ENCODE measurements at places on chromosomes 3 and 15.

- DNase-seq, result no peak
These were observed 123.9 kb downstream of the RSRC1 start for GRCh38 chr3:158233791-158234190.

- no peak for DNase-seq
These were observed 24.3 kb downstream of the PGPEP1L start for GRCh38 chr15:98983334-98983733.

GRCh38 chr15:76338486-76339304, 2.1 kb downstream of the ISL2 start:
- DNase-seq, result no peak

GRCh38 chr3:72496051-72496670, 352.1 kb downstream of the SHQ1 start:
- DNase-seq, result no peak

GRCh38 chr3:73813291-73813690, 188.6 kb upstream of the PDZRN3 start:
- no peak for DNase-seq

- DNase-seq, result no peak
These were observed 93.1 kb upstream of the SAMMSON start for GRCh38 chr3:69906351-69906966.

- DNase-seq, result no peak
These were observed 119.8 kb upstream of the TLE3 start for GRCh38 chr15:70217226-70218160.

GRCh38 chr3:47961036-47961435, 55.2 kb downstream of the MAP4 start:
- no peak for DNase-seq

DNA sequence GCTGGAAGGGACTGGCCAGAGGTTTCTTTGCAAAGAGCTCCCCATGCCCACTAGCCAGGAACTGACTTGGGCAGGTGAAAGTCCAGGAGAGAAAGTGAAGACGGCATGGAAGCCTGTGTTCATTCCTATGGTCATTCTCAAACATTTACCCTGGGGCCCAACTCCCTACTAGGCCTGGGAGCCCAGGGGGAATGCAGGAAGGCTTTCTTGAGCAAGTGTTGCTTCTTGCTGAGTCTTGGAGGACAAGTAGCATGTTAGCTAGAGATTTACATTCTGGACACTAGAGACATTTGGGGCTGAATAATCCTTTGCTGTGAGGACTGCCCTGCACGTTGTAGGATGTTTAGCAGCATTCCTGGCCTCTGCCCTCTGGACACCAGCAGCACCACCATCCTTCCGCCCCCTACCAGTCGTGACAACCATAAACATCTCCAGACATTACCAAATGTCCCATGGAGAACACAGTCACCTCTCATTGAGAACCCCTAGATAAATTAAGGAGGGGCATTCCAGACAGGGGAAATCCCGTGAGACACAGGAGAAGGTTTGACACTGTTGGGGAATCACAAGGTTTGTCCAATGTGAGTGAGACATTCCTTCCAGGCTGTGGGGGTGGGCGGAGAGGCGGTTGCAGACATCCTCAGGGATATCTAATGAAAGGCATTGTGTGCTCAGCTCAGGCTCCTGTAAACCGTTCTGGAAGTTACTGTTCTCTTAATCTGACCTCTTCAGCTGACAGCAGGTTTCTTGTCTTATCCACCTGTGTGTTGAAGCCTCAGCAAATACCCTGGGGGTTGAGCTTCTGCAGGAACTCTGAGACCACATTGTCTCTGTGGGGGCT, 236.2 kb downstream of the TLE3 start:
- no peak for DNase-seq

DNA sequence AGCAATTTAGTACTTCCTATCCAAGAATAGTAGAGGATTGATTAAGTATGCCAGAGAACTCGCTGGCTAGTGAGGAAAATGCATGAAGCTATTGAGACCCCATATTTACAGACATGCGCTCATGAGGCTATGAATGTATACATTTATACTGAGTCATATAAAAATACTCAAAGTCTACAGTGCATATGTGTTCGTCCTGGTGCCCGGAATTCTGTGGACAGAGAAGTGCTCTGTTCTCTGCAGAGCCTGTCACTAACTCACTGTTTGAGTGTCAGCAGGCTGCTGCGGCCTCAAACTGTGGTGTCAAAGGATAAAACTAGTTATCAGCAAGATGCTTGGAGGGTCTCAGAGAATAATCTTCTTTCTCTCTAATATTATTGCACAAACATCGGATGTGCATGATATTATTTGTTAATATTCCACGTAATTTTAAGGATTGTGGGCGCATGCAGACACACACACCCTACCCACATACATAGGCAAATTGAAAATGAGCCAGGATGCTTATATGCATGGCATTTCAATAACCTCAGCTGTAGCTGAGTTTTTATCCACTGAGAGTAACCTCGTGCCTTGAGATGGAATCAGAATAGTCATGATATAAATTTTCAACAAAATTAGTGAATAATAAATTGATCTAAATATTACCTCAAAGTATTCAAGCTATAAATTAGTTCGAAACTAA, 50.0 kb upstream of the TSC22D2 start:
- DNase-seq, result no peak

GRCh38 chr3:149095487-149095886, 9.2 kb upstream of the HLTF start:
- DNase-seq, result no peak

DNA sequence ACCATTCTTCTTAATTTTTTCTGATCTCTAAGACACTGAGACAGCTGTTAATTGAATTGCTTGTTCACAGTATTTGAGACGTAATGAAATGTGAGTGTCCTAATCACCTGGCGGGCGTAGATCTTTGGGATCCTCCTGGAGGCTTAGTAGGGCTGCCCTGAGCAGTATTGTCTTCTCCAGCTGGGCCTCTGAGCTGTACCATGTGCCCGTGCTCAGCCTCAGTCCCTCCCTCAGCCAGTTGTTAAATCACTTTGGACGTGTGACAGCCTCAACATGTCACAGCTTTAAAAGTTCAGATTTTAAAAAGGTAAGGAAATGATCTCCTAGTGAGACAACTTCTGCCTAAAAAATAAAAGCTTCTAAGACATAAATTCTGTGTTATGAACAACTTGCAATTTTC, 35.5 kb downstream of the IGF1R start:
- DNase-seq, result no peak

GRCh38 chr3:42442640-42443039, 32.2 kb upstream of the LYZL4 start:
- DNase-seq, result no peak

DNA sequence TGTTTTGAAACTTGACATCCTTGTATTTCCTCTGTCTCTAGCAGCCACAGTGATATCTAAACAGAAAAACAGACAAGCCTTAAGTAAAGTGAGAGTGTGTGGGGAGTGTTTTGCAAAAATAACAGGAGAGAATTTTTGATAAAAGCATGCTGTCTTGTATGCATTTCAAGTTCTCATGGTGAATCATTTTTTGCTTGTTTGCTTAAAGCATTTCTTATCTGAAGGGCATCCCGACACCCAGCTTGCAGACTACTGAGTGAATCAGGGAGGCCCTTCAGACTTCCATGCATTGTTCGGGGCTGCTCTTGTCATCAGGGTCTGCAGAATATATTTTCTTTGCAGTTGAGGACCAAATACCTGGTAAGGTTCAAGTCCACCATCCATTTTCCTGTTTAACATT, 8.5 kb downstream of the CGNL1 start:
- no peak for DNase-seq

- DNase-seq, result no peak
These were observed 183.2 kb downstream of the FNDC3B start for GRCh38 chr3:172222478-172223071.

DNA sequence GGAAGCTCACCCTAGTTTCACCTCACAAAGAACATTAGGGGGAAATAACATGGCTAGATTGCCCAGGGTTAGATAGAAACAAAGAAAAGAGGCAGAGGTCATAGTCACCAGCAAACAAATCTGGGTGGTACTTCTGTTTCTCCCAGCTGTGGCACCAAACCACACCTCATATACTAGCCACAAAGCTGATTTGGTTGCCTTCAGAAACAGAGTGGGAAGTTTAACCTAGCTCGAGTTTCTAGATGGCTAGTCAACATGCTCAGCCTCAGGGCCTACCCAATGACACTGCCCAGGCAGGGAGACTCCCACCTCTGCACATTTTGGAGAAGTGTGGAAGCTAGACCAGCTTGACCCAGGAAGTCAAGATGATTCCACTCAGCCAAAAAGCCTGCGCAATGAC, 174.2 kb downstream of the GABRB3 start:
- DNase-seq, result no peak

DNA sequence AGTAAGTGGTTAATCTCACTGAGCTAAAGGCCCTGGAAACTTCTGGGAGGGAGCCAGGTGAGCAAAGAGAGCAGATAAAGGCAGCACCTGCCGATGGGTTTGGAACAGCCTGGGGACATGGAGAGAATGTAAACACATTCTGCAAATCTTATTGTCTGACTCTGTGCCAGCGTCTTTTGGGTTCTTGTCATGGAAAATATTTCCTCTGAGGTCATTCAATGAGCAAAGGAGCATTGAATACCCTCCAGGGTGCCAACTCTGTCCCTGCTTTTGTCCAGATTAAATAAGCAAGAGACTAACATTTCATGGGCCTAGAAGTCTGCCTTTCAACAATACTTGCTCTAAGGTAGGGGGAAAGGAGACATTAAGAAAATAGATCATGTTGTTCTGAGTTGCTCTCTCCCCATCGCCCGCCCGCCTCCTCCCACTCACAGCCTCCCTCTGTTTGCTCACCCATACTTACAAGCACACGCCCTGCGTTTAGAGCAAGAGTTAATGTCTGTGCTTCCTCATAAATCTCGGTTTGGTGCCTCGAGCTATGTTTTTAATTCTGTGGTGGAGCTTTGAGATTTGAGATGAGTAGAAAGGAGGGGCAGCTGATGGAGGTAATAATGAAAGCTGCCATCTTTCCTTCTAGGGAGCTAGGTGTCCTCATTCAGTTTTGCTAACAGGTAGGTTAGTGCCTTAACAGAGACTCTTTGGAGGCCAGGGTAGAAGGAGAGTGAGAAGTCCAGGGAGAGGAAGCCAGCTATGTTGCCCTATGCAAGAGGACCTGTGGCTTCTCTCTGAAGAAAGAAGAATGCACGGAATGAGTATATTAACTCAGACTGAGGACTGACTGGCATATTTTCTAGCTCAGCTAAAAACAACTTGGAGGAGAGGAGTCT, 132.9 kb downstream of the TPRG1 start:
- DNase-seq, result peak; percentile 86

DNA sequence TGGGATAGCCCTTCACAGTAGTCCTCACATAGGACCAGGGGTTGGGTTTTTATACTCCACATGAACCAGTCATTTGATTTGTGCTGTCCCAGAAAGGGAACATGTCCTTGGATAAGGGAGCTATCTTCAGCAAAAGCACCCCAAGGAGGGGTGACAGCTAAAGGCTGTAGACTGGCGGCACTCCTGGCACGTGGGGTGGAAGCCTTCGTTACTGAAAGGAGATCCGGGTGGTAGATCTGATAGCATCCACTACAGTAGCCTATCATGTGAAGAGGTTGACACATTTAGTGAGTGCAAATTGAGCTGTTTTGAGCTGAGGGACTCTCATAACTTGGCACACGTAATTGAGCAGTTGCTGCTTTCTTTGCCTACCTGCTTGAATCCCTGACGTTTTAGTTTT, 588.8 kb upstream of the GOLIM4 start:
- no peak for DNase-seq

GRCh38 chr3:71423151-71423906, 160.2 kb downstream of the FOXP1 start:
- no peak for DNase-seq

DNA sequence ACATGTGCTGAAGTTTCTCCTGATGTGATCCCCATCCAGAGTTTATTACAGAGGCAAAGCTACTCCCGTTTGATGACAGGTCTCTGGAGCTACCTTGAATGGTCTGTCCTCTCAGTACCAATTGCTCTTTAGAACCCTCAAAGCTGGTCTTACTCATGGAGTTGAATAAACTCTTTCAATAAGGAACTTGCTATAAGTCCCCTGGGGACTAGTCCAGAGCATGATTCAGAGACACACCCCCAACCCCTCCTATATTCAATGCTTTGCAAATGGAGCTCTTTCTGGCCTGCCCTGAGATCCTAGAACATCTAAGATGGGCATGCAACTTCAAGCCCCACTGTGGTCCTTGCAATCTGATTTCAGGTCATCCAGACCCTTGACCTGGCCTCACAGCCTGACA, 23.9 kb upstream of the TPM1 start:
- DNase-seq, result no peak

GRCh38 chr3:21528291-21528995, 222.6 kb downstream of the ZNF385D start:
- no peak for DNase-seq

- no peak for DNase-seq
These were observed 106.6 kb downstream of the SSR3 start for GRCh38 chr3:156448300-156448699.
